LoVo (cell line): ENCODE measurements at places on chromosomes 5 and 9.

DNA sequence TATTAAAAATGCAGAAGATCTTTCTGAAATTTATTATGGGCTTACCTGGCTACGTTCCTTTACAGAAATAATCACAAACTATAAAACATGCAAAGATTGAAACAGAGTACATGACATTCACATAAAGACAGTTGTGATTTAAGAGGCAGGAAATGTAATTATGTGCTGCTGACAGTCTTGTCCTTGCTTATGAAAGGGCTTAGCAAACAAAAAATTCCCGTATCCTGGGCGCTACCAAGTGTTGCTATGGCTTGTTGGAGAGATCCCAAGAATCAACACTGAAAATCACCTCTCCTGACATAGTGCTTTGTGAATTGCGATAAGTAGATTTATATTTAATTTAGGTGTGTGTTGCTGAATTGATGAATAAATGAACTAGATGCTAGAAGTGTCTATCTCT lies 352.5 kb upstream of the C9orf72 start:
- no peak for DNase-seq

GRCh38 chr9:103397868-103398600 lies 402.9 kb downstream of the CYLC2 start:
- DNase-seq, result peak; percentile 57

- no peak for DNase-seq
Observed at GRCh38 chr9:134229466-134230091, 65.2 kb upstream of the RNU6ATAC start.

GRCh38 chr5:125205601-125206225 lies 459.3 kb upstream of the ZNF608 start:
- no peak for DNase-seq

DNA sequence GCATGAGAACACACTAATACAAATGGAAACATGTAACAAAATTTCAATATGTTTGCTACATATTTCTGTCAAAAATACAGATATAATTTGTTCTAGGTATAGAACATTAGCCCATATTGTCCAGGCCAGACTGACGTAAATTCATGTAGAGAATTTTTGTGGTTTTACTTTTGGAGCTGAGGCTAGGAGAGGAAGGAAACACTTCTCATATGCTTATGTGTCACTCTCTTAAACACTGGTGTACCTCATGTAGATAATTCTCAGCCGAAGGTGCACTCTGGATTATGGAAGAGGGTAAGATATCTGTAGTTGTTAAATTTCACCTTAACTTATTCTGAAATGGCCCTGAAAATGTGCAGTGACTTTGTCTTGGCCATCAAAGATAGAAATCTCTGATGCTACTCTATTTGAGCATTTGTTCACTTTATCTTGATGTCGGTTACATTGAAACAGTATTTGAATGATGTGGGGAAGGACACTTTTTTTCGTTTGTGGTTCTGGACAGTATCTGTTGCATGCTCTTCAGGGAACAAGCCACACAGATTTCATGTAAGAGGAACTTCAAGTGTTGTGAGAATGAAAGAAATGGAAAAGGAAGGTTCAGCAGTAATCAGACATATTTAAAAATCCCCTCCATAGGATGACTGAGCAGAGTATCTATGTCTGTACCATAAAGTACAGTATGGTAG lies 202.7 kb downstream of the SPATA31D1 start:
- DNase-seq, result no peak

- no peak for DNase-seq
Observed at GRCh38 chr5:43287493-43287892, 25.7 kb downstream of the HMGCS1 start.

DNA sequence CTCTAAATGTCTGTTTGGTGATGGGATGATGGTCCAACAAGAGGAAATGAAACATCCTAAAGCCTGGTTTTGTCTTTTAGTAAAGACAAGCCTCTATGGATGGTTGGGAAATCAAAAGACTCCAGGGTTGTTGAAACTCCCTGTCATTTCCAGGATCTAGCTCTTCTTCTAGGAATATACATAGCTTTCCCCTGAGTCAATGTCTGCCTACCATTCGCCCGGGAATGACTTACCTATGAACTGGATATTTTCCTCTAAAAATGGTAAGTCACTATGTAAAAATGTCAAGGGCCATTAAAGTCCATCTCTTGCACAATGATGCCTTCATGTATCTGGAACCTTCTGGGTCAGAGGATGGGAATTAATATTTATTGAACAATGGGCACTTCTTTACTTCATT lies 11.1 kb upstream of the KIF12 start:
- DNase-seq, result no peak

DNA sequence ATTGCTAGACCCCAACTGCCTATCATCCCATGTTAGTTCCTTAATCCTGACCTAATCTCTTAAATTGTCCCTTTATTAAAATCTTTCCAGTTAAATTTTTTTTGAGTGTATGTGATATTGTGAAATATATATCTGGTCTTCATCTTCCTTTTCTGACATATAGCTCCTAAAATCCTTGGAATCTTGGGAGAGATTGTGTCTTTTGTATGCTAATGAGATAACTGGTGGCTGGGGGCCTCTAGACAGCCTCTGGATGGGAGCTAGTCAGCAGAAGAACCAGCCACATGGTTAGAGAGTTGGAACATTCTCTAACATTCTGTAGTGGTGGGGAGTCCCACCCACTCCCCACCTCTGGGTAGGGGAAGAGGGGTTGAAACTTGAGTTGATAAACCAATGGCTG lies 3.7 kb upstream of the CCL19 start:
- DNase-seq, result no peak

DNA sequence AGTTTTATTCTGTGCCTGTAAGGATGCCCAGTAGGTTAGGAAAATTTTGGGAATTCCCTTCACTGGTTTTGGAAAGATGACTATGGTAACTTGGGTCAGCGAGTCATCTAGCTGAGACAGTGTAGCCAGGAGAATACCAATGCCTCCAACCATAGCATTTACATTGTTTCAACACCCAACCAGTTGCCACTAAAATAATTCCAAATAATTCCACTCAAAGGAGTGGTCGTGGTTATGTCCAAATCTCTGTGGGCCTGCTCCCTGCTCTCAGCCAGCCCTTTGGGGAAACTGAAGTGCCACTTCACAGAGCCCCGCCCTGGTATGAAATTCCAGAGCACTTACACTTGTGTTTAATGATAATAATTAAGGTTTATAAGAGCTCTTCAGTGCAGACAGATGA lies 310.5 kb downstream of the PLK2 start:
- no peak for DNase-seq

DNA sequence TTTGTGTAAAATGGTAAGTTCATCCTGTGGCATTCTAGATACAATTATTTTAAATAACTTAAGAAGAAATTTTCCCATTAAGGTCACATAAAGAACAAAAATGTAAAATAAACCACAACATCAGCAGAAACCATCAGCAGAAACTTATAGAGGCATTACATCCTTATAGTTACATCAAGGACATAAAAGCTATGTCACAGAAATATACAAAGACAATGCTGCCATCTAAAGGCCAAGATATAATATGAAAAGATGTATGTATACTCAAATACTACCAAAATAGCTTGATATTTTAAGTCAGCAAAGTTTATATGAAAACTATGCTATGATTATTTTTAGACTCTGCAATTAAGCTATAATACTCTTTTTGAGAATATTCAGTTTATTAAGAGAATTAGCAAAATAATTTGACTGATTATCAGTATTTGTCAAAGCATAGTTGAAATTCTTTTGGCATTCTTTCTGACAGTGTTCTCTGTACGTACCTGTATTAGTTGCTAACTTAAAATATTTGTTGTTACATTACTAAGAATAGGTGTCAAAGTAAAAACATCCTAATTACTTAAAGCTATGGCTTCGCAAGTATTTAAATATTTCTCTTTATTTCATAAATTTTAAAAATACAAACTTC lies 36.2 kb downstream of the FBXL17 start:
- DNase-seq, result peak; percentile 68

- no peak for DNase-seq
Observed at GRCh38 chr5:150468206-150468605, 18.7 kb upstream of the RPS14 start.
